CD8-positive, alpha-beta memory T cell (primary cell): ENCODE measurements at places on chromosomes 5 and 9. TPM values are rescaled to one million over a fixed set of nuclear protein-coding genes. Genes with fewer than 3 reads are reported as not detected.

The PIP5KL1 gene
- 1.4 TPM for total RNA-seq

The PCDHGB7 gene
- not detected for total RNA-seq

The SPINK7 gene
- not detected for total RNA-seq

The ABL1 gene
- 38.8 TPM for total RNA-seq

The TMEM171 gene
- total RNA-seq = not detected

The LCP2 gene
- 219 TPM for total RNA-seq

The ANKDD1B gene
- total RNA-seq = 0.44 TPM

The FBLL1 gene
- total RNA-seq = not detected

The FCN2 gene
- not detected for total RNA-seq

The IL12B gene
- not detected for total RNA-seq

The PCDHA5 gene
- total RNA-seq = not detected

The LCN9 gene
- not detected for total RNA-seq

The IFNK gene
- not detected for total RNA-seq

The FBN2 gene
- total RNA-seq = 0.20 TPM

The CTXN3 gene
- total RNA-seq = not detected
